ENCODE measurements at places on chromosomes 12 and 14. TPM values are rescaled to one million over a fixed set of nuclear protein-coding genes. Genes with fewer than 3 reads are reported as not detected.

GRCh38 chr12:18895540-18895939 lies 157.6 kb downstream of the CAPZA3 start:
- no peak for DNase-seq

SLC17A8 gene
- total RNA-seq: not detected

- no peak for DNase-seq
These were observed 52.4 kb upstream of the STON2 start for GRCh38 chr14:81452341-81453133.

GRCh38 chr12:39369756-39370155 lies 73.2 kb downstream of the KIF21A start:
- no peak for DNase-seq

- DNase-seq: no peak
These were observed 10.6 kb upstream of the MLXIP start for GRCh38 chr12:122067966-122068365.

GRCh38 chr14:50766338-50766886 lies 64.5 kb downstream of the NIN start:
- no peak for DNase-seq

- DNase-seq: peak; percentile 61
These were observed 29.5 kb downstream of the VPS37B start for GRCh38 chr12:122866379-122866778.

DNA sequence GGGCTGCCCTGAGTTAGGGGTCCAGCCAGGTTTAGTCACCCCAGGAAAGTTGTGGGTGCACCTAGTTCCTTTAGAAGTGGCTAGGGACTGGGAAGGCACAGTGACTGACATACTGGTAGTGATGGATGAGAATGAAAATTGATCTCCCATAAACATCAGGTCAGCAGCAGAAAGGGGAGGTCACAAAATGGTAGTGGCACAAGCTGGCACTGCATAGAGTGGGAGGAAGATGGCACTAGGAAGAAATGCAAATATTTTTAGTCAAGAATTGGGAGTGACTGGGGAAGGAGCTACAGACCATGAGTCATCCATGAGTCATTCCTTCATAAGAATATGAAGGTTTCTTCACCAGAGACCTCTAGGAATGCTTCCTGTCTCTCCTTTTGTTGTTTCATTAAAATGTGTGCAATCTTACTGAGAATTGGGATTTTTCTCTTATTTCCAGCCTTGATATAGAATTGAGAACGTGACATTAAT lies 198.3 kb upstream of the AMIGO2 start:
- no peak for DNase-seq

GRCh38 chr14:30156571-30156970 lies 228.9 kb upstream of the PRKD1 start:
- no peak for DNase-seq

DNA sequence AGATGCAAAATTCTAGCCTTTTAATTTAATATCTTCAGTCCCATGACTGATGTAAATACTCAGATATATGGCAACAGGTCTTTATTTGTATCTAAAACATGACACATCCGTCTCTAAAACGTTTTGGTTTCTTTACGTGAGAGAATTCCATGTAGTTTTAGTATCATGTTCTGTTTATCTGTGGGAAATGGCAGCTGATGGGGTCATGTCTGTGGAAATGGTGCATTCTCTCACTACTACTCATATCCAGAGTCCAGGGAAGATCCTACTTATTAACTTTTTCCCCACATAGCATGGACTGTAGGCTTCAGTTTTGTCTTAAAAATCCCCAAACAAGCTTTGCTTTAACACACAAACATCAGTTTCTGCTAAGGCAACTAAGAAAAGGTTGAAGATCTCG lies 53.8 kb downstream of the SPTLC2 start:
- no peak for DNase-seq

IL22 gene
- total RNA-seq: not detected

PRR4 gene
- 101 TPM for total RNA-seq

BEGAIN gene
- total RNA-seq: 2.2 TPM

DNA sequence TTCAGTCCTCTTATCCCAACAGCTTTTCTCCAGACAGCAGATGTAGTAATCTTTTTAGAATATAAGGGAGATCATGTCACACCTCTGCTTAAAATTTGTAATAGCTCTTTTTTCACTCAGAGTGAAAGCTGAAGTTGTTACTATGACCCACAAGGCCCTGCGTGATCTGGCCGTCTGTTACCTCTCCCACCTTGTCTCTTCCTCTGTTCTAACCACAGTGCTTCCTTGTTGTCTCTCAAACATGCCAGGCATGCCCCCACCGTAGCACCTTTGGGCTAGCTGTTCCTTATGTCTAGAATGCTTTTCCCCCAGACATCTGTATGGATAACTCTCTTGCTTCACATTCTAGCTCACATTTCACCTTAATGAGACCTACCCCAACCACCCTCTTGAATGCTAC lies 6.5 kb downstream of the NECAP1 start:
- no peak for DNase-seq

GRCh38 chr12:121400332-121401139 lies 618 bp downstream of the RNF34 start:
- peak; percentile 87 for DNase-seq
